Left kidney (tissue), 8 donors: ENCODE measurements at places on chromosomes 1 and 21.

GRCh38 chr1:197904126-197904787, 1.8 kb downstream of the C1orf53 start:
- DNase-seq, result no peak

- DNase-seq, result no peak
Observed at GRCh38 chr21:18744840-18745239, 341.3 kb upstream of the TMPRSS15 start.

- no peak for DNase-seq
Observed at GRCh38 chr1:157994704-157995582, 1.5 kb downstream of the KIRREL1 start.

DNA sequence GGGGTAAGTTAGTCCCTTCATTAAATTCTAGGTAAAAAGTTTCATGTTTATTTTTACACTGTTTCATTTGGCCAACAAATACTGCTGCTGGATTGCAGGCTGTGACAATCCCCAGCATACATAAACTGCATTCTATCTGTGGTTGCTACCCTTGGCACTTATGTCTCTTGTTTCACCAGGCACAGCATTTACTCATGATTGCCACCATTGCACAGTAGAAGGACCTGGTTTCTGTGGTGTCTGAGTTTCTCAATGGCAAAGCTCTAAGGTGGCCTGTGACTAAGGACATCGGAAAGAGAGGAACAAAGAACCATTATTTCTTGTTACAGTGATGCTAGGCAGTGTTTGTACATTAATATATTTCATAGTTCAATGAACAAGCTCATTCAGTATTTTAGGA, 878.4 kb upstream of the NEGR1 start:
- no peak for DNase-seq

DNA sequence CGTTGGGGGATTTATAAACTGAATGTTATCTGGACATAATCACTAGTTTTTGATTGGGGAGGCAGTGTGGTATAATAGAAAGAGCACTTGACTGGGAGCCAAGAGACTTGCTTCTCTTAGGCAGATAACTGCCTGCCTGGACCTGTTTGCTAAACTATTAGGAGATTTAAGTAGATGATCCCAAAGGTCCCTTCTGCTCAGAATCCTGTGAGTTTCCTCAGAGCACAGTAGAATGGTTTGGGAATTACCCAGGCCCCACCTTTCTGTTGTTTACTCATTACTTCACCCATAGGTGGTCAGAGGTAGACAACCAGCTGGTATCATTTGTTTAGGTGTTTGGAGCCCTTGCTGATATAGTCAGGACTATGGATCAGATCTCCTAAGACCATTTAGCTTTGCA, 10.3 kb upstream of the PODN start:
- DNase-seq, result no peak

DNA sequence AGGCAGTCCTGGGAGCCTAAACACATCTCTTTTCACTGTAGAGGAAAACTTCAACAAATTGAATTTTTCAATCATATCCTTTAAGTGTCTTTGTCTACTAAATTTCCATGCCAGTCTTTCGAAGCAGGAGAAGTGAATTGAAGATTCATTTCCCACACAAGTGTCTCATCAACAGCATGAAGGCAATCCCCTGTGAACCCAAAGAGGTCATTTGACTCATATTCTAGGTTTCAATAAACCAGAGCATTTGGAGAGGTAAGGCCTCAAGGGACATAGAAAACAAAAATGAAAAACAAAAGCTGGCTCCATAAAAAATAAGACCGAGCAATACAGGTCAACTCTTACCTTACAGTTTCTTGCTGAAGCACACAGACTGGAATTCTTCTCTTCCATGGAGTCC, 94.1 kb upstream of the ATP1B1 start:
- no peak for DNase-seq
